ENCODE measurements at places on chromosomes 3 and 15. TPM values are rescaled to one million over a fixed set of nuclear protein-coding genes. Genes with fewer than 3 reads are reported as not detected.

DNA sequence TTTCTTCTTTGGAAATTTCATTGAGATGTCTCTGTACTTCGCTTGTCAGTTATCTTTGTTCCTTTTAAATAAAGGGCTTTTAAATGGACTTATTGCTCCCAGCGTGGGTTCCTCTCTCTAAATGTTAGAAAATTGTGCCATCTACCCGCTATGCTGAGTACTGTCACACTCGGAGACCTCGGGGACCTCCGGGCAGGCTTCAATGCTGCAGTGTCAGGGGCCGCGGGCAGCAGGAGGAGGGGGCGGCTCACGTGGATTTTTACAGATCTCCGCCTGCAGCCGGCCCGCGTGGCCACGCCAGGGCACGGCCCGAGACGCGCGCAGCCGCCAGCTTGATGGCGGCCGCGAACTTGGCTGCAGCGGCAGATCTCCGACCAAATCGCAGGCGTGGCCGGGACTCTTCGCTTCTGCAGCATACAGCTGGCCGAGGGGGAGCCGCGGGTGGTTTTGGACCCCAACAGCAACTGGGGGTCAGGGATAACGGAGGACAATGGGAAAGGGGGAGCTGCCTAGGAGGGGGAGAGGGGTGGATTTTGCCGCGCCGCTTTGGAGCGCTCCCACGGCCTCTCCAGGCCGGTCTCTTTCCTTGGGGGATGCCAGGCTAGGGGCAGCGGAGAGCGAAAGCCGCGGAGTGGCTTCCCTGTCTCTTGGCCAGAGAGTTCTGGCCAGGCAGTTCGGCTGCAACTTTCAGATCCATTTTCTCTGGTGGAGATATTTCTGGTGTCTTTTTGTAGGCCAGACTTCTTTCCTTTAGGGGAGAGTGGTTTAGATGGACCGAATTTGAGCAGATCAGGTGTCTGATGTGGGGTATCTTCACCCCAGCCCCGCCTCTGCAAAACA is 15.3 kb downstream of the NR2F2 start:
- no peak for DNase-seq

DNA sequence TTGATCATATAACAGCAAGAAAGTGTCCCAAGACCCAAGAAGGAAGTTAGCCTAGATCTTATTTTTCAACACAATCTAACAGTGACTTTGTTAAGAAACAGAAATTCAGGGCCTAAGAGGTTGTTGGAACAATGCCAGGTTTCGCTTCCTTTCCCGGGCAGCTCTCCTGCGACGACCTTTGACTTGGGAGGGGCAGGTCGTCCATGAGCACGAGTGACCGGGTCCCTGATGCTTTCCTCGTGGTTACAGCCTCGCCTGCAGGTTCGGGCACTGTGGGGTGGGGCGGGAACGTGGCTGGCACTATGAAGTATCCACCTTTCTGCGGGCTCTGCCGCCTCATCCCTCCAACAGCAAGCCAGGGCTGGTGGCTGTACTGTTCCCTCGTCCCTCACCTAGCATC is 90.1 kb upstream of the RGMA start:
- no peak for DNase-seq

The TRAIP gene
- 25.1 TPM for total RNA-seq

GRCh38 chr3:46666453-46666845 is 27.0 kb downstream of the ALS2CL start:
- no peak for DNase-seq

DNA sequence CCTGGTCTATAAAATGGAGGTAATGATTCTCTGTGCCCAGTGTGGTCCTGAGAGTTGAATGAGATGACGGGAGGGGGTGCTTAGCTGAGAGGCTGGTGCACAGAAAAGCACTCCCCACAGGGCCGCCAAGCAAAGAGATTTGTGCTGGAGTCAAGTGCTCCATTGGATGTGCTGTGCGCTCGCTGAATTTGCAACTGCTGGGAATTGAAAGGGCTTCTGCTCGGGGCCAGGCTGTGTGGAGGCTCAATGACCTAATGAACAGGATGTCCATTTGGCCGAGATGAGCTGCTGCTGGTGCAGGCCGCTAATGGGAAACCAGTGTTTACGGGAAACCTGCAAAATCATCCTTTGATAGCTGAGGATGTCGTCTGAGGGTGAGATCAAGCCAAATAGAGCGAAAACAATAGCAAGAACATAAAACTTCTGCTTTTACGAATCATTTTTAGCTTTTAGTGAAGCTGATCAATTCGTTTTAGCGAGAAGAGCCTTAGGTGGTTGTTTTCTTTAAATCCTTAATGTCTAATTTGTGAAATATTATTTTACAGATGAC is 211.7 kb downstream of the GABRG3 start:
- no peak for DNase-seq

GRCh38 chr3:188383748-188384147 is 229.8 kb downstream of the LPP start:
- DNase-seq: no peak

- DNase-seq: peak; percentile 46
These were observed 1.3 kb downstream of the BNIP2 start for GRCh38 chr15:59687836-59688235.

Data from activated CD4-positive, alpha-beta T cell treated with anti-CD3 and anti-CD28 coated beads for 36 hours (primary cell).